Regular cardiac myocyte (primary cell): ENCODE measurements at places on chromosomes 4 and X. TPM values are rescaled to one million over a fixed set of nuclear protein-coding genes. Genes with fewer than 3 reads are reported as not detected.

MAP3K15 gene
- total RNA-seq, result not detected in 2 replicates

GPR173 gene
- 2.0 and 2.1 TPM in 2 replicates for total RNA-seq

ODAPH gene
- not detected in 2 replicates for total RNA-seq

GPRIN3 gene
- 0.56 and 0.58 TPM in 2 replicates for total RNA-seq

SSX4 gene
- not detected in 2 replicates for total RNA-seq

S100P gene
- not detected in 2 replicates for total RNA-seq

ETDB gene
- total RNA-seq, result not detected in 2 replicates

RBMXL3 gene
- not detected in 2 replicates for total RNA-seq

CSAG1 gene
- not detected in 2 replicates for total RNA-seq

FOXR2 gene
- total RNA-seq, result not detected in 2 replicates

EPGN gene
- 0.38 and 0.85 TPM in 2 replicates for total RNA-seq

ENPEP gene
- 2.1 and 6.8 TPM in 2 replicates for total RNA-seq

VEGFD gene
- 0.28 TPM in 1 of 2 replicates, not detected in the other for total RNA-seq

BCORL1 gene
- total RNA-seq, result 1.3 and 1.4 TPM in 2 replicates

TRPC3 gene
- total RNA-seq, result under 0.01 and 0.19 TPM in 2 replicates

CENPVL2 gene
- total RNA-seq, result not detected in 2 replicates
